ENCODE measurements at places on chromosomes 2 and 18.
A peak's percentile ranks its signal among the peaks of the same experiment; 100 is the strongest.

- no peak for DNase-seq
Measured at GRCh38 chr18:11987527-11987926, 6.2 kb downstream of the IMPA2 start.

DNA sequence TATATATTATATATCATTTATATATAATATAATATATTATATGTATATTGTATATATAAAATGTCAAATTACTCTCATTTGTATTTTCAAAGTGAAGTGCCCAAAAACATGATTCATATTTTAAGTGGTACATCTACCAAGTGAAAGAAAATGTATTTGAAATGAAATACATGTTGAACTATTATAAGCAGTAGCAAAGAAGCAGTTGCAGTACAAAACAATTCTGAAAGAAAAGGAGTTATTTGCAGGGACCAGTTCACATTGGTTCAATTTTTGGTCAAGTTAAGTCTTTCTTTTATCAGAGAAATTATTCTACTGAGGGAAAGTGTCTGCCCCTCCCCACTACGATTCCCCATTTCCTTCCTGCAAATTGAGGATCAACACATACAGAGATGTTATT, 51.9 kb downstream of the APLF start:
- no peak for DNase-seq

DNA sequence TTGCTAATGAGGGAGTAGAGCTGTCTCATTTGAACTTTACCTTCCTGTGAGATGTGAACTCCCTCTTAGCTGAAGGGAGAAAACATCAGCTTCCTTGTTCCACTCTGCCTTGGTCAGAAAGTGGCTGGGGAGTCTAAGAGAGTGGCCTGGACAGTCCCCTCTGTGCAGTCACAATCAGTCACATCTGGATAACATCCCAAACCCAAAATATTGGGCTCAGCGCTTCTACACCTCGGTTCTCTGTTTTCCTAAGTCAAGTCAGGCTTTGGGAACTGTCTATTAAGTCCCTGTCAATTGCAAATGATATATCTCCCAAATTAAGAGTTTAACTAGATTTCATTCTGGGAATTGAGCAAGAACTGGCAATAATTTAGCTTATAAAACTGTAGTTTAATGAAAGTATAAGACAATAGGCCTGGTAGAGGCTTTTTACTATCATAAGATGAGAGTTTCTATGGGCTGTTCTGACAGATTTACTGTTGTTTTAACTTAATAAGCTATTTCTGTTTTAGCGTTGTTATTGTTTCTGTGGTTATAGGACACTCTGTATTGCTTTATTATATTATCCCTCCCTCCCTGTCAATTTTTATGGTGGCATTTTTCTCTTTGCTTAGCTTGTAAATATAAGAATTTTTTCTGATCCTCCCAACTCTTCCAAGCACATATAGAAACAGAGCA, 135.1 kb upstream of the LHCGR start:
- no peak for DNase-seq

DNA sequence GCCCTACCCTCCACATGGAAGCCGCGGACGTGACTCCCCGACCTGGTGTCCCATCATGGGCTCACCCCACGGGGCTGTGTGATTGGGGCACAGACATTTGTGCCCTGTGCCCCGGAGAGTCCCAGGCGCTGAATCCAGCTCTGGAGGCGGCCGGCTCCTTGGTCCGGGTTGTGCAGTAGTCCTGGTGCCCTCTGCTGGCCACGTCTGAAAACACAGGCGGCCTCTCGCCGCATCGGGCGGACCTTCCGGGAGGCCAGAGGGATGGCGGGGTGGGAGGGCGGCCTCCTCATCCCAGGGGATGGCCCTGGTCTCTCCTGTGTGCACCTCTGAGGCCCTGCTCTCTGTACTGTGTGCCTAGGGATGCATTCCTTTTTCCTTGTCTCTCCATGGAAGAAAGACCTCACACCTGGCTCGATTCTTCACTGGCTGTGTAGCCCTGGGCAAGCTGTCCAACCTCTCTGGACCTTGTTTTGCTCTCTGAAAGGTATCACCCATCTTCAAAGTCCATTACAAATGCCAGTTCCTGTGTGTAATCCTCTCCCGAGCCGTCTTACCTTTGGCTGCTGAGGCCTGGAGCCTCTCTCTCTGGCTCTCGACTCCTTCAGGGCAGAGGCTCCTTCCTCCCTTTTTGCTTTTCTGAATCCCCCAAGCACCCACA, 27.6 kb downstream of the CELF4 start:
- DNase-seq, result peak; percentile 51

DNA sequence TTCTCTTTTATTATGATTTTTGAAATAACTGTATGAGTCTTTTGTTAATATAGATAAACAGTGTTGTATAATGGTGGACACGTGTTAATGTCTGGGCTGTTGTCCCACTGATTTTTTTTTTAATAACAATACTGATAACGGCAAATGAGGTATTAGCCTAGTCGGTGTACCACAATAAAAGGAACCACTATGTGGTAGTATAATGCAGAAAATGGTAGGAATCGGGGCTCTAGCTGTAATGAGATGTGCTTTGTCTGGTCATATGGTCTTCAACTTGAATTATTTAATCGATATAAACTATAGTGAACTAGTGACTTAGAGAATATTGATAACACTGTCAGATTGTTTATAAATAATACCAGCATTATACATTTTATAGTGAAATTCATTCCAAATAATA, 517.9 kb upstream of the SPHKAP start:
- DNase-seq, result no peak

DNA sequence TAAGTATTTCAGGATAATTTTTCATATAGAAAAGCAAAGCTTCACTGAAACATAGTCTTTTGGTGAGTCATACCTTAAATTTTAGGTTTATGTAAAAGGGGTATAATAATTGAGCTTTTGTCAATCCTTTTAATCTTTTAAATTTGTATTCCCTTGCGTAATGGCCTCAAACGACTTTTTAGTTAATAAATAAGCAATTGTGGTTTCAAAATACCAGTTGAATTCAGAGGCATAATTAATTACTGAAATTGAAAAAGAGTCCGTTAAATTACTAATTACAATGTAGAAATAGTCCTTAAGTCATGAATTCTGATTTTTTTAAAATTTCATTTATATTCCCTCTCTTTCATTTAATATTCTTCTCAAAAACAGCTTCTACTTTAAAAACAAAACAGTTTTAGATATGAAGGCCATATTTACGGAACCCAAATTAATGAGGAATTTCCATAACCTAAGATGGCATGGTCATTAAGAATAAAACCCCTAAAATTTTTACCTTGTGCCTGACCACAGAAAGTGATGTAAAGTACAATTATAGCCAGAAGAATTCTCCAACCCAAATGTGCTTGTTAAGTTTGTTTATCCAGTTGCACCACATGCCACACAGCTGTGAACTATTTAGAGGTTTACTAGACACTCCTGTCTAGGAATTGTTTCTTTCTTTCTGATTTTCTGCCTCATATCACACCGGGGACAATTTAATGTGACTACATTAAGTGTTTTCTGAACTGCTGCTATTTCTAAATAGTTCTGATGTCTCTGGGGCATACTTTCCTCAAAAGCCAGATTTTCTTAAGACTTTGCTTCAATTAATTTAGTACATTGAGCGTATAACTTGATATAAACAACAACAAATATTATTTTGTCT, 60.7 kb upstream of the ITGA4 start:
- DNase-seq, result peak; percentile 45

DNA sequence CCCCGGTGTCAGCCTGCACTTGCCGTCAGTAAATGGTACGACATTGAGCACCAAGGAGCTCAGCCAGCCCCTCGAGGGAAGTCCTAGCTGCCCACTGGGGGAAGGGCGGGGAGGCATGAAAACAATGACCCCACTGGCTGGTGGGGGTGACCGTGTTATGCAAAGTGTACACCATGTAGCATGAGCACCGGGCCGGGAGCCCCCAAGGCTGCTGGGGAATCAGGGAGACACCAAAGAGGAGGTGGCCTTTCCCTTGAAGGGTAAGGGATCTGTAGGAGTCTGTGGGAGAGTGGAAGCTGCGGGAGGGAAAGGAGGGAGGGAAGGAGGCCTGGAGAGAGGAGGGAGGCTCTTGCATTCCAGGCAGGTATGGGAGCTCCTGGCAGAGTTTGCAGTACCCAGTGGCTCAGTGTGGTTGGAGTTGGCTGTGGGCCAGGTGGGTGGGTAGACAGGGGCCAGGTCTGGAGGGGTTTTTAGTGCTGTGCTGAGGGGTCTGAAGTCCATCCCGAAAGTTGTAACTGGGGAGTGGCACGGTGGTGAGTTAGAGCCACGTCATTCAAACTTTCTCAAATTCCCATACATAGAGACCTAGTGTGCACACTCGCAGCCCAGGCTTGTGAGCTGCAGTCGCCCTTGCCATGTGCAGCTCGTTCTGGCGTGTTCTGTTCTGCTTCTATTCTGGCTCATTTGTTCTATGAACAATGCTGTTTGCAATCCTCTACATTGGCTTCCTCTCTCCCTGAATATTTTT, 22.4 kb downstream of the RRM2 start:
- no peak for DNase-seq

- DNase-seq, result no peak
Measured at GRCh38 chr2:25323042-25323514, 18.6 kb downstream of the DNMT3A start.

GRCh38 chr2:141508806-141509595, 621.8 kb downstream of the LRP1B start:
- DNase-seq, result no peak

GRCh38 chr2:233813236-233814055, 35.3 kb downstream of the MROH2A start:
- no peak for DNase-seq

DNA sequence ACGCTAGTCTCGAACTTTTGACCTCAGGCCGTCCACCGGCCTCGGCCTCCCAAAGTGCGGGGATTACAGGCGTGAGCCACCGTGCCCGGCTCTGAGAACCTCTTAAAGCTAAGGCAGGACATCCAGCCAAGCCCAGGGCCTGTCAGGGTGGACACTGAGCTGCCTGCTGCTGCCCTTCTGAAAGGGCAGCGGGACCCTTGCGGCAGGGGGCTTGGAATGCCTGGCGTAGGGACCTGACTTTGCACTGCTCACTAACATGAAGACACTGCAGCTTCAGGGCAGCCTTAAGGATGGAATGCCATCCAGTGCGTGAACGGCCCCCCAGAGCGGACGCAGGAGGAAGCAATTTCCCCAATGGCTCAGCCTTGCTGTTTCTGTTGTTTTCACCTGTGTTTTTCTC, 9.0 kb downstream of the CYS1 start:
- no peak for DNase-seq
